ENCODE measurements at places on chromosomes 11 and 22. TPM values are rescaled to one million over a fixed set of nuclear protein-coding genes. Genes with fewer than 3 reads are reported as not detected.

The BTBD18 gene
- 2.8 TPM for polyA plus RNA-seq

The A4GALT gene
- 13.5 TPM for polyA plus RNA-seq

The DERL3 gene
- polyA plus RNA-seq: 48.7 TPM

The OR52A1 gene
- polyA plus RNA-seq: not detected

The SMIM35 gene
- 0.17 TPM for polyA plus RNA-seq

The SOX6 gene
- 39.6 TPM for polyA plus RNA-seq

The PRR5L gene
- 8.1 TPM for polyA plus RNA-seq

The MFRP gene
- polyA plus RNA-seq: not detected

The EEF1G gene
- 1,165 TPM for polyA plus RNA-seq

The MMP1 gene
- 0.21 TPM for polyA plus RNA-seq

The SLC25A18 gene
- 6.8 TPM for polyA plus RNA-seq

The TMPRSS4 gene
- 4.3 TPM for polyA plus RNA-seq

The APOA4 gene
- polyA plus RNA-seq: not detected

The C22orf31 gene
- polyA plus RNA-seq: 4.5 TPM

The INS gene
- polyA plus RNA-seq: not detected

The TMEM121B gene
- polyA plus RNA-seq: 2.2 TPM

The BDNF gene
- 1.1 TPM for polyA plus RNA-seq

The TYR gene
- polyA plus RNA-seq: 0.24 TPM
